Psoas muscle (tissue), 8 donors: ENCODE measurements at places on chromosomes 6 and 20. TPM values are rescaled to one million over a fixed set of nuclear protein-coding genes. Genes with fewer than 3 reads are reported as not detected.

Gene NHSL1
- 1.8 TPM for total RNA-seq

DNA sequence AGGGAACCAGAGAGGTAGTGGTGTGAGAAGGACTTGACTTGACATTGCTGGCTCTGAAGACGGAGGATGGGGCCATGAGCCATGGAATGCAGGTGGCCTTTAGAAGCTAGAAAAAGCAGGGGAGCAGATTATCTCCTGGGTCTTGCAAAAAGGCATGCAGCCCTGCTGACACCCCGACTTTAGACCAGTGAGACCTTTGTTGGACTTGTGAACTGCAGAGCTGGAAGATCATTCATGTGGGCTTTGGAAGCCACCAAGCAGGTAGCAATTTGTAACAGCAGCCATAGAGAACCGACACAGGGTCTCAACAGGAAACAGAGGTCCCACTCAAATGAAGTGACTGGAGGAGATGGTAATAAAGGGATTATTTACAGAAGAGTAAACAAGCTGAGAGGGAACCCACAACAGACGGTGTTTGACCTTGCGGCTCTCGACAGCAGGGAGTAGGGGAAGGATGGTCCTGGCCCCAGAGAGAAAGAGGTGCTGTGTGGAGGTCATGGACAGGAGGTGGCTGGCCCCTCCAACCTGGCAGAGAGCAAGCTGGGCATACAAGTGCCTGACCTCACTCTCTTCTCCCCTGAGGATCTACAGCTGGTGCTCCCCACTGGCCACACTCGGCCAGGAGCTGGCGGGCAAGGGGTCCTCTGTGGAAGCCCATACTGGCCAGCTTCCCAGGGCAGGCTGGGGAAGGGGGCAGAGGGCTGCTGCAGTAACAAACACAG, 43.9 kb downstream of the SLC22A23 start:
- peaks cover 19% of the 10 kb centered on the region for H3K4me1 ChIP-seq
- no peak for DNase-seq
- peaks cover 10% of the 10 kb centered on the region for H3K36me3 ChIP-seq
- no peak overlapping the region for H3K4me3 ChIP-seq

DNA sequence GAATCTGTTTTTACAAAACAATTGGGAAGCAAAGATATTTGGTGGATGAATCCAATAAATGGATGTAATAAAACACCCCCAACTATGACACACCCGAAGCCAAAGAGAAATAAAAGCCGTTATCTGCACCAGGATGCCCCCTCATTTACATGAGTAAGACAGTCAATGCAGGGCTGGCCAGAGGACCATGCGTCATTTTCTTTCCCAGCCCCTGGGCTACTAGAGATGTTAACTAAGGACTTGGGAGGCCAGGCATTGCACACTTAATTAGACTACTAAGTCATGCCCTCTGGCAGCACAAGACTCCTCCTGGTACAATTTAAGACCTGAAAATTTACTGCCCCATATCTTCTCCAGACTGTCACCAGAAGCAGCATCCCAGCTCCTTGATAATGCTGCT, 3.2 kb downstream of the LEMD2 start:
- peaks cover 37% of the 10 kb centered on the region for H3K4me1 ChIP-seq
- no peak overlapping the region for H3K4me3 ChIP-seq
- H3K27me3 ChIP-seq = no peaks in the 10 kb centered on the region
- peak overlapping the region; percentile 99 for H3K27ac ChIP-seq

GRCh38 chr6:81487489-81487888, 265.0 kb downstream of the TENT5A start:
- no peaks in the 10 kb centered on the region for H3K36me3 ChIP-seq
- H3K4me3 ChIP-seq = peak overlapping the region; percentile 46
- DNase-seq = no peak
- no peak overlapping the region for H3K27ac ChIP-seq

DNA sequence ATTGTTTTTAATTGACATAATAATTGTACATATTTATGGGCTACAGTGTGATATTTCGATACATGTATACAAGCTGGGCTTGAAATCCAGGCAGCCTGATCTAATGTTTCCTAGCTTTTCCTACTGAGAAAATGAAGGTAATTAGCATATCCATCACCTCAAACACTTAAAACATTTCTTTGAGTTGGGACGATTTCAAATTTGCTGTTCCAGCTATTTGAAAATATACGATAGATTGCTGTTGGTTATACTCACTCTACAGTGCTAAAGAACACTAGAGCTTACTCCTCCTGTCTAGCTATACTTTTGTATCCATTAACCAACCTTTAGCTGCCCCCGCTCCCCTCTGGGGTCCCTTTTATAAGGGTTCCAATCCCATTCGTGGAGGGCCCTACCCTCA, 4.7 kb downstream of the LHFPL5 start:
- no peak overlapping the region for H3K27ac ChIP-seq
- H3K4me1 ChIP-seq = no peaks in the 10 kb centered on the region
- no peak overlapping the region for H3K4me3 ChIP-seq
- no peaks in the 10 kb centered on the region for H3K36me3 ChIP-seq
- H3K27me3 ChIP-seq = no peaks in the 10 kb centered on the region

- H3K27me3 ChIP-seq = no peaks in the 10 kb centered on the region
- peak; percentile 83 for DNase-seq
- H3K27ac ChIP-seq = peak overlapping the region; percentile 55
- peaks cover 5% of the 10 kb centered on the region for H3K36me3 ChIP-seq
- H3K4me1 ChIP-seq = peaks cover 23% of the 10 kb centered on the region
Measured at GRCh38 chr20:34984756-34985261, 29.1 kb downstream of the MYH7B start.

GRCh38 chr20:54680872-54681619, 205.7 kb downstream of the DOK5 start:
- no peaks in the 10 kb centered on the region for H3K36me3 ChIP-seq
- no peak overlapping the region for H3K27ac ChIP-seq
- no peaks in the 10 kb centered on the region for H3K4me1 ChIP-seq
- peaks cover 9% of the 10 kb centered on the region for H3K27me3 ChIP-seq
- DNase-seq = no peak

GRCh38 chr6:31785475-31785874, 8.3 kb upstream of the VWA7 start:
- H3K4me3 ChIP-seq = no peak overlapping the region
- H3K4me1 ChIP-seq = no peaks in the 10 kb centered on the region
- H3K27ac ChIP-seq = no peak overlapping the region
- H3K36me3 ChIP-seq = peaks cover 91% of the 10 kb centered on the region
- H3K27me3 ChIP-seq = no peaks in the 10 kb centered on the region

Gene KCNK5
- 0.06 TPM for total RNA-seq

GRCh38 chr20:33601861-33602260, 60.3 kb upstream of the C20orf144 start:
- no peak overlapping the region for H3K27ac ChIP-seq
- no peak for DNase-seq
- no peaks in the 10 kb centered on the region for H3K27me3 ChIP-seq
- peaks cover 20% of the 10 kb centered on the region for H3K36me3 ChIP-seq
- peaks cover 4% of the 10 kb centered on the region for H3K4me1 ChIP-seq
- H3K4me3 ChIP-seq = no peak overlapping the region

DNA sequence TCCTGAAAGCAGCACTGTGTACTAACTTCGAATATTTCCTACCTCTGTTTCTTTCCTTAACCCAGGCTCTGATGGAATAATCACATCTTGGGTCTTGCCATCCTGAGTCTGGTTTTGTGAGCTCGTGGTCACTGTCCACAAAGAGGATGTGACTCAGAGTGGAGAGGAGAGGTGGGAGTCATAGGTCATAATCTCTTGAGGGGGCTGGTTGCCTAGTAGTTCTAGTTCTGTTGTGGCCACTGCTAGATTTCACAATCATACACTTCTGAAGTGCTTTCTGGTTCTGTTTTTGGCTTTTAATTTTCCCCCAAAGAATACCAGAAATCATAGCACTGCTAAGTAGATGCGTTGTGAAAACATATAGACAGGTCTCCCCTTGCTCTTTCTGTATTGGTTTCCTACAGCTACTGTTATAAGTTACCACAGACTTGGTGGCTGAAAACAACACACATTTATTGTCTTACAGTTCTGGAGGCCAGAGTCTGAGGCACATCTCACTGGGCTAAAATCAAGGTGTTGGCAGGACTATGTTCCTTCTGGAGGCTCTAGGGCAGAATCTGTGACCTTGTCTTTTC, 102.8 kb downstream of the NRSN1 start:
- H3K27me3 ChIP-seq = peaks cover 3% of the 10 kb centered on the region
- H3K36me3 ChIP-seq = no peaks in the 10 kb centered on the region
- no peaks in the 10 kb centered on the region for H3K4me1 ChIP-seq
- no peak for DNase-seq

DNA sequence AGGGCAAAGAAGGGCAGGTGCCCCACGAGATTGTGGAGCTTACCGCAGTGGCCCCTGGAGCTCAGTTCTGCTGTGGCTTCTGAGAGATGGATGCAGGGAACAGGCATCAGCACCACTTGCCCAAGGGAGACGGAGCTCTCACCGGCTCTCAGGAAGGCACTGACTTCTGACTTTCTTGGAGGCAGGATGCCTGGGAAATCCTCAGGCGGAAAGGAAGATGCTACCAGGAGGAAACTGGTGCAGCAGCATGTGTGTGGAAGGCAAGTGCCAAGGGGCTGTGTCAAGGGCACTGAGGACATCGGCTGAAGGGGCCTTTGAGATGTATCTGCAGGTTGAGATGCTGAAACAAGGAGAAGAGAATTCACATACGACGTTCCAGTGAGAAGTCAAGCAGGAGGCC, 64.0 kb downstream of the FOXA2 start:
- no peaks in the 10 kb centered on the region for H3K27me3 ChIP-seq
- no peak for DNase-seq
- no peaks in the 10 kb centered on the region for H3K36me3 ChIP-seq
- no peaks in the 10 kb centered on the region for H3K4me1 ChIP-seq
- no peak overlapping the region for H3K4me3 ChIP-seq

DNA sequence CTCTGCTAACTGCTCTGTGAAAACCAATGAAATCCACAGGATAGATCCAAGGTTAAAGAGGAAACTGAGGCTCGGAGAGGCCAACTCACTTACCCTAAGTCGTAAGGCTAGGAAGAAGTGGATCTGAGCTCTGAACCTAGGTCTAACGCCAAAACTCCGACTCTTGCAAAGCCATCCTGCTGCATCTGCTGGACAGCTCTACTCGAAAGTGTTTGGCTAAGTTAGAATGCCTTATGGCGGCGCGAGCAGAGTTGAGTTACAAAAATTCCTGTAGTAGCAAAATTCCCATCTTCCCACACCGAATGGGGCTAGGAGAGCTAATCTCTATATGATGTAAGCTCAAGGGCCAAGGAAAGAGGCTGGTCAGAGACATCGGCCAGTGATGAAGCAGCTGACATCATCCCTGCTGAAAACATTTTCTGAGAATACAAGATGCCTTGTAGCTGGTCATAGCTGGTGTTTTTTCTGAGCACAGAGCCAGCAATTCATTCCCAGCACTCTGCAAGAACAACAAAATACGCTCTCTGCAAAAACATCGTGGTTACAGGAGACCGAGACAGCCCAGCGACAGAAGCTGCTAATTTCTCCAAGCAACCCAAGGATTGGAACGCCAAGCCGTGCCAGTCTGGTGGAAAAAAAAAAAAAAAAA, 1.8 kb downstream of the SPATA2 start:
- H3K4me3 ChIP-seq = peak overlapping the region; percentile 92
- H3K4me1 ChIP-seq = peaks cover 54% of the 10 kb centered on the region
- no peaks in the 10 kb centered on the region for H3K27me3 ChIP-seq
- DNase-seq = no peak
- peaks cover 7% of the 10 kb centered on the region for H3K36me3 ChIP-seq

GRCh38 chr6:167506443-167507301, 181.8 kb downstream of the TTLL2 start:
- no peaks in the 10 kb centered on the region for H3K36me3 ChIP-seq
- H3K27ac ChIP-seq = no peak overlapping the region
- H3K4me3 ChIP-seq = no peak overlapping the region

DNA sequence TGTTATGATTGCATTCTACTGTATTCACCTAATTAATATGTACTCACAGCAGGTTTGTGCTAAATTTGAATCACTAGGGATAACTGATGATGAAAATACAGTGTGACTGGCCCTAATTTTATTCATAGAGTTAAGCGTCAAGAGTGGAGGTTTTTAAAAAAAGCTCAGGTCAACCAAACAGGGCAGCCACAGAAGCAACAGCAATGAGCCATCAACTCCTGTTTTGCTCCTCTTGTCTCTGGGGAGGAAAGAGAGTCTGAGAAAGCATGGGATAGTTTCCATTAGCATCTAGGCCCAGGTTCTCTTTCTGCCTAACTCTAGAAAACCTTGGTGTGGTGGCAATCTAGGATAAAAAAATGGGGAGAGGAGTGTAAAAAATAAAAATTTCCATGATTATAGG, 122.1 kb downstream of the OGFRL1 start:
- H3K27ac ChIP-seq = no peak overlapping the region
- H3K36me3 ChIP-seq = peaks cover 3% of the 10 kb centered on the region
- H3K4me1 ChIP-seq = peaks cover 72% of the 10 kb centered on the region
- no peak overlapping the region for H3K4me3 ChIP-seq
- H3K27me3 ChIP-seq = no peaks in the 10 kb centered on the region

Gene VGLL2
- total RNA-seq = 60.2 TPM

DNA sequence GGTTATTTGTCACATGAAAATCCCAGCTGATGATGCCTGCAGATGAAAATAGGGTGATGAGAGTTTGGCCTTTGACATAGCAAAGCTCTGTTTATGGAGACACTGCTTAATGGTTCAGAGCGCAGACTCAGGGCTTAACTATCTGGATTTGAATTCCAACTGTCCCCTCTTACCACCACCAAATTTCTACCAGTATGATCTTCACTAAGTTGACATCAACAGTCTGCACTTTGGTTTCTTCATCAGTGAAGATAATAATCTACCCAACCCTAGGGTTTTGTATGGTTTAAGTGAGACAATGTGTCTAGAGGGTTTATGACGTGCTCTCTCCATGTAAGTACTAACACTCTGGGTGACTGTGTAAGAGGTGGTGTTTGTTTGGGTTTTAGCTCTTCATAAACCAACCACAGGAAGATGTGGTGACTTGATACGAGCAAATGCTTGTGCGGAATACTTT, 151.4 kb upstream of the TNFAIP3 start:
- H3K27me3 ChIP-seq = no peaks in the 10 kb centered on the region
- H3K4me3 ChIP-seq = no peak overlapping the region
- H3K27ac ChIP-seq = no peak overlapping the region
- no peaks in the 10 kb centered on the region for H3K36me3 ChIP-seq

GRCh38 chr6:85641522-85641896, 1.2 kb downstream of the SYNCRIP start:
- DNase-seq = no peak
- H3K4me1 ChIP-seq = peaks cover 49% of the 10 kb centered on the region
- peak overlapping the region; percentile 87 for H3K4me3 ChIP-seq
- H3K36me3 ChIP-seq = peaks cover 4% of the 10 kb centered on the region

GRCh38 chr20:17610566-17611289, 40.9 kb downstream of the DSTN start:
- peak; percentile 50 for DNase-seq
- H3K27ac ChIP-seq = peak overlapping the region; percentile 1
- no peaks in the 10 kb centered on the region for H3K27me3 ChIP-seq
- peaks cover 6% of the 10 kb centered on the region for H3K4me1 ChIP-seq
- no peaks in the 10 kb centered on the region for H3K36me3 ChIP-seq
- no peak overlapping the region for H3K4me3 ChIP-seq

- no peak overlapping the region for H3K27ac ChIP-seq
- H3K27me3 ChIP-seq = no peaks in the 10 kb centered on the region
- no peak overlapping the region for H3K4me3 ChIP-seq
- no peaks in the 10 kb centered on the region for H3K4me1 ChIP-seq
- H3K36me3 ChIP-seq = no peaks in the 10 kb centered on the region
Measured at GRCh38 chr6:159902620-159903019, 11.8 kb downstream of the MAS1 start.
